ENCODE measurements at places on chromosomes 5 and 9.

- no peak for DNase-seq
Measured at GRCh38 chr5:5710471-5710870, 288.0 kb downstream of the ICE1 start.

- no peak for DNase-seq
Measured at GRCh38 chr5:100407053-100407452, 128.1 kb upstream of the FAM174A start.

DNA sequence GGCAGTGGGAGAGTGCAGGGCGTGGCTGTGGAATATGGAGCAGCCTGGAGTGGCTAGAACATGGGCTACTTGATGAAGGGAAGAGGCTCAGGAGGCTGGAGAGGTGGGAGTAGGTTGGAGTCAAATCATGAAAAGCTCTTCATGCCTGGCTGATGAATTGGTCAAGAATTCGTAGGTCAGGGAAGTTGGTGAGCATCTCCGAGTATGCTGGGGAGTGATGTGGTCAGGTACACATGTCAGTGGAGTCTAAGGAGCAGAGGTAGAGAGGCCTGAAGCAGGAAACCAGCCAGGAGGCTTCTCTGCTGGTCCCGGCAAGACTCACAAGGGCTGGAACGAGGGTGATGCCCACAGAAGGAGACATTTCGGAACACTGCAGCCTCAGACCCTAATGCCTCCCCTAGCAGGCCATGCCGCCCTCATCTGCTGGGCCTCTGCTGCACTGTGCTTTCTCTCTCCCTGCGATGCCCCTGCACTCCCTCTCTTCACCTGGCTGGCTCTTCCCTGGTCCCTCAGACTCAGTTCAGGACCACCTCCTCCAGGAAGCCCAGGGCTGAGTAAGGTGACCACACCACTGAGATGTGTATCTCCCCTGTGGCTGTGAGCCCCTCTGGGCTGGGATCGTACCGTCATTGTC is 33.6 kb downstream of the TMOD1 start:
- no peak for DNase-seq

GRCh38 chr5:83035373-83036100 is 41.7 kb downstream of the TMEM167A start:
- DNase-seq, result no peak

GRCh38 chr5:59152701-59153245 is 569.9 kb downstream of the RAB3C start:
- DNase-seq, result no peak

GRCh38 chr9:127334725-127335124 is 62.2 kb upstream of the SLC2A8 start:
- no peak for DNase-seq

- no peak for DNase-seq
Measured at GRCh38 chr5:127011961-127012644, 18.3 kb downstream of the MARCHF3 start.

DNA sequence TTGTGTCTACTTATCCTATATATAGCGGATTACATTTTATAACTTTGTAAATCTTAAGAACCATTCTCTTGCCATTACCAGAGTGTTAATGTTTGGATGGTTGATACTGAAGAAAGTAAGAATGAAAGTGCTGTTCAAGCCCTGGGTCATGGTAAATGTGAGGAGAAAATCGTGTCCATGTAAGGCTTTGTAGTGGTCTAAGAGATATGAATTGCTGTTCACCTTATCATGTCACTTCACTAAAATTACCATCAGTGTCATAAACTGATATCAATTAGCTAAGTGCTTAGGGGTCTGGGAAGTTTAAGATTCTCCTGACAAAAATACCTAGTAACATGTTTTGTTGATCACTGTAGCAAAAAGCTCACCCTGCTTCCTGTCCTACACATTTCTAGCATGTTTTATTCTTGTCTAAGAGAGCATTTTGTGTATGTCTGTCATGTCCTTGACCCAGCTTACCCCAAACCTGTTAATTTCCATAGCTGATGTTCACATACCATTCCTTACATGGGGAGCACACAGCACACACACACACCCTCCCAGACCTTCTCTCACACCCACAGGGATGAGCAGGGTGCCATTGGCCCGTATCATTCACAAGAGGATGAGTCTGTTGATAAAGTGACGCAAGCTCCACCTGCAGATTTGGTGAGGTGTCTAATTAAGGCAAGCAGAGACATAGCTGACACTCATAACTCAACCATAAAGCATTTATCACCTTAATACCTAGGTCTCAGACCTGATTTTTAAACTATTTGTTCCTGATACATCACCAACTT is 125.1 kb upstream of the PAM start:
- no peak for DNase-seq

GRCh38 chr9:127980706-127981558 is at the start of gene EEIG1:
TSS of gene EEIG1 (minus strand) at chr9:127980989. CDS start at chr9:127980137, 852 bp downstream.
- DNase-seq, result peak; percentile 98

GRCh38 chr9:37060833-37061232 is 26.8 kb upstream of the PAX5 start:
- no peak for DNase-seq

GRCh38 chr9:1042466-1042865 is 7.7 kb upstream of the DMRT2 start:
- DNase-seq, result peak; percentile 16

DNA sequence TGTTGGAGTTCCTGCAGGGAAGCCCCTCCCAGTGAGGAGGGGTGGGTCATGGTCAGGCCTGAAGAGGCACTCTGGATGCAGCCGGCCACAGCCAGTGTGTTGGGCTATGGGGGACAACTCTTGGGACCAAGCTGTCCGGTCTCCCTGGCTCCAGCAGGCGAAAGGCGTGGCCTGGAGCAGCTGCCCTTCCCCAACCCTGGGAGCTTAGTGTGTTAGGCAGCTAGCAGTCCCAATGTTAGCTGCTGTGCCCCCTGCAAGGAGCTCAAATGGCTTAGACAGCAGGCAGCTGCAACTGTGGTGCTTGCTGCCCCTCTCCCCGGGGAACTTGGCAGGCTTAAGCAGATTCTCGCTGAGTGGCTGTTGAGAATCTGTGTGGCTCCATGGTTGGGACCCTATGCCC is 67.5 kb upstream of the ACTBL2 start:
- DNase-seq, result no peak

DNA sequence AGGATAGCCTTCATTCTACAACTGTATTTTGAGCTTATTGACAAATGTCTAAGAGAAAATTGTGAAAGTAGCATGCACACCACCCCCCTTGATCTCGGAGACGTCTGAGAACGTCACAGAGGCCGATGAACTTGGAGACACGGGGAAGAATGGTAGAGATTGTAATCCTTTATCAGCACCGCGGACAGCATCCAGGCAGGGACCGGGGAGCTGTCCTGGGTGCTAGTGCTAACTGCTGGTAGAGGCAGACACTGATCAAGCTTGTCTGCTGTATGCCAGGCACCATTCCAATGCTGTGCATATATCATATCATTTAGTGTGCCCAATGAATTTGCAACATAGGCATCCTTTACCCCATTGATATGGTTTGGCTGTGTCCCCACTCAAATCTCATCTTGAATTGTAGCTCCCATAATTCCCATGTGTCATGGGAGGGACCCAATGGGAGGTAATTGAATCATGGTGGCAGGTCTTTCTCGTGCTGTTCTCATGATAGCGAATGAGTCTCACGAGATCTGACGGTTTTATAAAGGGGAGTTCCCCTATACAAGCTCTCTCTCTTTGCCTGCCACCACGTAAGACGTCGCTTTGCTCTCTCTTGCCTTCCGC is 98.8 kb downstream of the LHX2 start:
- DNase-seq, result peak; percentile 36

- no peak for DNase-seq
Measured at GRCh38 chr5:90017239-90017638, 392.3 kb downstream of the CETN3 start.

- DNase-seq, result no peak
Measured at GRCh38 chr5:66609615-66610014, 13.4 kb downstream of the MAST4 start.

- DNase-seq, result no peak
Measured at GRCh38 chr9:133341369-133342068, 5.5 kb upstream of the SURF6 start.

DNA sequence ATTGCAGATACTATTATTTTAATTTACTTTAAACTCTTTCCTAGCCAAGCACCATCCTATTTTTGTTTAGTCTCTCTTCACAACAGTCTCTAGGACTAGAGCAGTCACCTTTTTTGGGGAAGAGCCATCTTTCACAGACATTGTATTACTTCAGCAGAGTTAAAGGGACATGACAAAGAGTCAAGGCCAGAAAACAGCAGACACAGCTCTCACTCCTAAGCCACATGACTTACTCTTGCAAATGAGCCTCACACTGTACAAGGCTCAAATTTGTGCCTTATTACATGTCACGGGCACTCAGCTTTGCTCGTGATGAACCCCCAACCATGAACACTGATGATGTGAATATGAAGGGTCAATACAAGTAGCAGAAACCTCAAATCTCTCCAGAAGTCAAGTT is 104.3 kb downstream of the ZNF608 start:
- no peak for DNase-seq

- DNase-seq, result no peak
Measured at GRCh38 chr9:96514108-96514799, 64.3 kb downstream of the HABP4 start.

- DNase-seq, result no peak
Measured at GRCh38 chr9:115118879-115119218, 892 bp upstream of the TNC start.

GRCh38 chr5:170648541-170648940 is 135.0 kb upstream of the GABRP start:
- DNase-seq, result no peak

- DNase-seq, result peak; percentile 67
Measured at GRCh38 chr5:132419502-132420468, 50.3 kb downstream of the SLC22A5 start.

- DNase-seq, result no peak
Measured at GRCh38 chr5:93072831-93073459, 508.1 kb downstream of the NR2F1-AS1 start.

- no peak for DNase-seq
Measured at GRCh38 chr9:135960411-135961276, 529 bp downstream of the UBAC1 start.

- no peak for DNase-seq
Measured at GRCh38 chr9:69918322-69918721, 97.7 kb downstream of the CFAP95 start.

- DNase-seq, result no peak
Measured at GRCh38 chr9:125492719-125493118, 214.3 kb downstream of the MAPKAP1 start.

GRCh38 chr9:106857811-106858470 is 5.0 kb upstream of the ZNF462 start:
- DNase-seq, result no peak

GRCh38 chr9:25716220-25716872 is 38.1 kb upstream of the TUSC1 start:
- DNase-seq, result no peak

DNA sequence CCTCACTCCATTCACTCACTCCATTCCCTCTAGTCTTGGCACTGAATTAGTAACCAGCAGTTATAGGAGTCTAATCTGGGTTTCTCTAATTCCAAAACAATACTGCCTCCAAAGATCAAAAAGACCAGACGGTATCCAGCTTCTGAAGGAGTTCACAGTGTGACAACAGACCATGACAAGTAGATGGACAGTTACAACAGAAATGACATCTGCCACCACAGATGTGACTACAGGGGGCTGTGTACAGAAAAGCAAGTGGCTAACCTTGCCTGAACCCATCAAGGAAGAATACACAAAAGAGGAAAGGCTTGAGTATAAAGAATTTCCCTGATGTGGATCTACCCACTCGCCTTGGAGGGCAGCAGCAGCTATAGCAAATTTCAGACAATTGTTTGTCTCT is 112.4 kb downstream of the ACTL7B start:
- DNase-seq, result no peak

DNA sequence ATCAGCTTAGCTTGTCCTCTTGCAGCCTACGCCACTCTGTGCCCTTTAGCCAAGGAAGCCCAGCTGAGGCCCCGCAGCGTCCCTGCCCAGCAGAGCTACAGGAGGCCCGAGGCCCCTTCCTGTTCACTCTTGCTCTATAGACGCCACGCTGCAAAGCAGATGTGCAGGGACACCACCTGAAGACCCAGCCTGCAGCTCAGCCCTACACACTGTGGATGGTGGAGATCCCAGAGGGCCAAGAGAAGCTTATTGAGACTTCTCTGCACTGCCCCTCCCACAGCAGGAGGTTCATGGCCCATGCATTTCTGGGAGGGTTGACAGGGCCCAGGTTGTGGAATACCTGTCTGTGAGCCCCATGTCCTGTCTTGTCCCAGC is 33.6 kb downstream of the IRF1 start:
- DNase-seq, result no peak

DNA sequence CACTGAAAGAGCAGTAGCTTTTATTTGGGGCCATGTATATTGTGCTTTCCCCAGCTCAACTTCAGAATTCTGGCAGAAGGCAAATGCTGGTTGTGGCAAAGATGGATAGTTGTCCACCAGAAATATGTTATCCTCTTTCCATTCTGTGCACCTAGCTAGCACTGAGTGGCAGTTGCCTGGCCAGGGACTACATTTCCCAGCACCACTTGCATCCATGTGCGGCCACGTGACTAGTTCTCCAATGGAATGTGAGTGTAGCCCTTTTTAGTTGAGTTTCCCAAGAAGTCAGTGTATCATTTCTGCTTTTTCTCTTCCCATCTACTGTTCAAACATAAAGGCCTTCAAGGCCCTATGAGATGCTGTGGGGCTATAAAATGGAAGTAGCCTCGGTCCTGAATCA is 354.0 kb upstream of the CLINT1 start:
- DNase-seq, result no peak

GRCh38 chr9:76369583-76369982 is 24.6 kb downstream of the RFK start:
- DNase-seq, result no peak

- no peak for DNase-seq
Measured at GRCh38 chr9:124011460-124012301, at the start of gene LHX2. TSS of gene LHX2 (plus strand) at chr9:124011768. CDS start at chr9:124012349, 581 bp downstream.

DNA sequence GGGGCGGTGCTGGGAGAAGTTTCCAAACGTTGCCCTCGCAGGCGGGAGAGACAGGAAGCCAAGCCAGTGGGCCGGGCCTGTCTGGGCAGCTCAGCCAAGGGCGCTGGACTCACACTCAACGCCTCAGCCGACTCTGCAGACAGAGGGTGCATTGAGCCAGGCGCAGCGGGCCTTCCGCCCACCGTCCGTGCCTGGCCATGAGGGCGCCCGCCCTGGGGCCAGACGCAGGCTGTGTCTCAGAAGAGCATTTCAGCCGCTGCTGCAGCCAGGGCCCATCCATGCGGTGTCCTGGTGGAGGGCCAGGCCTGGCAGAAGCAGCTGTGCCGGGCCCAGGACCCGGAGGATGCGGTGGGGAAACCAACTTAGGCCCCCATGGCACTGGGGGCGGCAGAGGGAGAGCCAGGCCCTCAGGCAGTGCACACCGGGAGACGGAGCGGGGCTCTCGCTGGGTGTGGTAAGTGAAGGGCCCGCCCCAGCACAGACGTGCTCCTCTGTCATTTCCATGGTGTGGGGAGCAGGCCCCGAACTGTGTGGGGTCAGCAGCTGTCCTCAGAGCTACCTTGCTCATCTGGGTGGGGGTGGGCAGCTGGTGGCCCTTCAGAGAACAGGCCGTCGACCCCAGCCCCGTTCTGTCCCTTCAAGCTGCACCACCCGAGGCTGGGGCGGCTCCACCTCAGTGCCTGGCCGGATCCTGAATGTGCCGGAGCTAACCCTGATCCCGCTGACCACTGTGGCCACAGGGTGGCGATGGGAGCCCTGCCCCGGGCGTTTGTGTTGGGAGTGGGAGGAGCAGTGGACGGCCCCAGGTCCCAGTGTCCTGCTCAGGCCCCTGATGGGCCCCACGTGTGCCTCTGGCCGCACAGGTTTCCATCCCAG is 18.0 kb downstream of the DNLZ start:
- DNase-seq, result no peak

GRCh38 chr5:86971034-86971571 is 296.6 kb upstream of the RASA1 start:
- no peak for DNase-seq

All from activated naive CD4-positive, alpha-beta T cell treated with Interleukin-2 at 50 U/mL for 16 hours (primary cell).